Articular chondrocyte of knee joint (primary cell): ENCODE measurements at places on chromosomes 12 and 14. TPM values are rescaled to one million over a fixed set of nuclear protein-coding genes. Genes with fewer than 3 reads are reported as not detected.

Gene CIDEB
- 6.4 and 7.2 TPM in 2 replicates for total RNA-seq

Gene DTX1
- not detected in 2 replicates for total RNA-seq

Gene B4GALNT1
- 1.0 and 2.9 TPM in 2 replicates for total RNA-seq

Gene ANAPC5
- 148 and 168 TPM in 2 replicates for total RNA-seq

Gene TAS2R19
- total RNA-seq = 10.5 and 11.1 TPM in 2 replicates

Gene HOXC6
- total RNA-seq = 5.3 and 8.1 TPM in 2 replicates

Gene FAM222A
- 0.39 and 0.43 TPM in 2 replicates for total RNA-seq

Gene NUDT4
- total RNA-seq = 122 and 123 TPM in 2 replicates

Gene PRICKLE1
- total RNA-seq = 0.91 and 1.5 TPM in 2 replicates

Gene DHRS2
- 0.13 and 0.22 TPM in 2 replicates for total RNA-seq

Gene FAM181A
- not detected in 2 replicates for total RNA-seq

Gene G2E3
- 13.9 and 22.7 TPM in 2 replicates for total RNA-seq

Gene FAM90A1
- total RNA-seq = 0.13 and 0.43 TPM in 2 replicates

Gene LRTM2
- total RNA-seq = not detected in 2 replicates

Gene KLRF2
- not detected in 2 replicates for total RNA-seq

Gene FITM1
- total RNA-seq = 0.26 and 0.32 TPM in 2 replicates

Gene POTEG
- total RNA-seq = not detected in 2 replicates

Gene BMAL2
- 82.3 and 91.3 TPM in 2 replicates for total RNA-seq

Gene MYF6
- total RNA-seq = not detected in 2 replicates

Gene CTSG
- not detected in 2 replicates for total RNA-seq

Gene KRT82
- not detected in 2 replicates for total RNA-seq

Gene DIO2
- 14.7 and 44.0 TPM in 2 replicates for total RNA-seq

Gene EXOC3L4
- 0.26 TPM in 1 of 2 replicates, not detected in the other for total RNA-seq

Gene RERGL
- total RNA-seq = not detected in 2 replicates

Gene KRT80
- total RNA-seq = 0.52 and 0.97 TPM in 2 replicates

Gene HCFC2
- 38.9 and 41.2 TPM in 2 replicates for total RNA-seq

Gene BEST3
- total RNA-seq = not detected in 2 replicates

Gene NPFF
- not detected in 2 replicates for total RNA-seq

Gene HRK
- total RNA-seq = 0.13 and 0.76 TPM in 2 replicates

Gene ERP29
- 60.7 and 61.2 TPM in 2 replicates for total RNA-seq

Gene GPR162
- 1.3 and 2.7 TPM in 2 replicates for total RNA-seq

Gene C14orf39
- 0.86 and 1.4 TPM in 2 replicates for total RNA-seq

Gene DLGAP5
- total RNA-seq = 21.4 and 27.6 TPM in 2 replicates

Gene INSM2
- total RNA-seq = not detected in 2 replicates

Gene TCTN2
- 24.2 and 29.0 TPM in 2 replicates for total RNA-seq
